Upper lobe of right lung (tissue), 1 donor: ENCODE measurements at places on chromosomes 1 and 21. TPM values are rescaled to one million over a fixed set of nuclear protein-coding genes. Genes with fewer than 3 reads are reported as not detected.
A peak's percentile ranks its signal among the peaks of the same experiment; 100 is the strongest.

- H3K4me1 ChIP-seq: peaks cover 5% of the 10 kb centered on the region
- no peak overlapping the region for H3K27ac ChIP-seq
- no peak overlapping the region for H3K4me3 ChIP-seq
- DNase-seq: no peak
Observed at GRCh38 chr1:21067551-21068227, 109.0 kb downstream of the EIF4G3 start.

GRCh38 chr1:207956986-207957385 is 46.1 kb upstream of the CD34 start:
- H3K36me3 ChIP-seq: no peaks in the 10 kb centered on the region
- no peak overlapping the region for H3K4me3 ChIP-seq
- H3K4me1 ChIP-seq: peaks cover 12% of the 10 kb centered on the region
- no peak for DNase-seq
- no peak overlapping the region for H3K27ac ChIP-seq
- no peaks in the 10 kb centered on the region for H3K27me3 ChIP-seq

NUP210L gene
- total RNA-seq: 2.1 TPM

FCER1G gene
- 158 TPM for total RNA-seq

DNA sequence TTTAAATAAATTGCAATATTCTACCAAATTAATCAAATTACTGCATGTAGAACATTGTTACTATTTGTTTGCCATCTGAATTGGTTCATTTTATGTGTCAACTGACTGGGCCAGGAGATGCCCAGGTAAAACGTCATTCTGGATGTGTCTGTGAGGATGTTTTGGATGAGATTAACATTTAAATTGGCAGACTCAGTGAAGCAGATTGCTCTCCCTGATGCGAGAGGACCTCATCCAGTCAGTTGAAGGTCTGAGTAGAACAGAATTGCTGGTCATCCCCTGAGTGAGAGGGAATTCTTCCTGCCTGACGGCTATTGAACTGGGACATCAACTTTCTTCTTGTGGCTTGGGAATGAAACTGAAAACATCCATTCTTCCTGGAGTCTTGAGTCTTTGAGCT is 122.0 kb upstream of the GREM2 start:
- no peak for DNase-seq
- no peaks in the 10 kb centered on the region for H3K4me1 ChIP-seq
- H3K27ac ChIP-seq: no peak overlapping the region

MYOG gene
- not detected for total RNA-seq

TMEM81 gene
- 3.5 TPM for total RNA-seq

DNA sequence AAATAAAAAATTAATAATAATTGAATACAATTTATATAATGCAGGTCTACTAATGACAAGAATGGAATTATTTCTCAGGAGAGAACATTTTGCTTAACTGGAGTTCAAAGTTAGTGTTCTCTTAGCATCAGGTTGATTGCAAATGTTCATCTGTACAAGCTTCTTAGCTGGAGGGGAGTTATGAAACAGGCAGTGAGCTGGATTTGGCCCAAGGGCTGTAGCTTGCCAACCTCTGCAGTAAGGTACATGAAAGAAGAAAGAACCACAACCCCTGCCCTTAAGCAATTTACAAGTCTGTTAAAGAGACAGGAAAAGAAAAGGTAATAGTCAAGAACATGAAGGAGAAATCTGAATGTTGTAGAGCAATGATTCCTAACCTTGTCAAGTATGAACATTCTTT is 17.0 kb downstream of the LPGAT1 start:
- no peaks in the 10 kb centered on the region for H3K4me1 ChIP-seq
- no peak overlapping the region for H3K4me3 ChIP-seq
- no peaks in the 10 kb centered on the region for H3K27me3 ChIP-seq
- no peak overlapping the region for H3K27ac ChIP-seq
- peaks cover 7% of the 10 kb centered on the region for H3K36me3 ChIP-seq
- peak; percentile 71 for DNase-seq

DNA sequence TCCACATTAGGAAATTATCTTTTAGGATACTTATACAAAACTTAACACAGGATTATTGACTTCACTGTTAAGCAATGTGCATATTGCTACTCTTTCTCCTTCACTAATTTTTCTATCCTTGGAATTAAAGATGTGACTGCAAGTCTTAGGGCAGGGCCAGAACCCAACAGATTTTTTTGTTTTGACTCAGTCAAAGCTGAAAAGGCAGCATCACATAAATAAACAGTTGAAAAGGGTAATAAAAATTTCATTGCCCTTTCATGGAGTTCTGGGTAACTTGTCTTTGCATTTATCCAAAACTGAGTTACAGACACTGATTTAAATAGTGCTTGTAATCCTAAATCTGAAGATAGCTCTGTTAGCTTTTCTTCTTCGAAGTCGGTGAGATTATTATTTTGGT is 1.9 kb upstream of the TMEM35B start:
- H3K36me3 ChIP-seq: peaks cover 13% of the 10 kb centered on the region
- H3K4me1 ChIP-seq: peaks cover 15% of the 10 kb centered on the region
- H3K27ac ChIP-seq: no peak overlapping the region
- no peak for DNase-seq
- no peak overlapping the region for H3K4me3 ChIP-seq

GRCh38 chr1:188251036-188251435 is 1422.3 kb downstream of the PLA2G4A start:
- no peak overlapping the region for H3K4me3 ChIP-seq
- H3K27me3 ChIP-seq: no peaks in the 10 kb centered on the region
- no peak for DNase-seq
- H3K27ac ChIP-seq: no peak overlapping the region
- H3K36me3 ChIP-seq: no peaks in the 10 kb centered on the region
- H3K4me1 ChIP-seq: no peaks in the 10 kb centered on the region

SLC19A2 gene
- 12.8 TPM for total RNA-seq

DNA sequence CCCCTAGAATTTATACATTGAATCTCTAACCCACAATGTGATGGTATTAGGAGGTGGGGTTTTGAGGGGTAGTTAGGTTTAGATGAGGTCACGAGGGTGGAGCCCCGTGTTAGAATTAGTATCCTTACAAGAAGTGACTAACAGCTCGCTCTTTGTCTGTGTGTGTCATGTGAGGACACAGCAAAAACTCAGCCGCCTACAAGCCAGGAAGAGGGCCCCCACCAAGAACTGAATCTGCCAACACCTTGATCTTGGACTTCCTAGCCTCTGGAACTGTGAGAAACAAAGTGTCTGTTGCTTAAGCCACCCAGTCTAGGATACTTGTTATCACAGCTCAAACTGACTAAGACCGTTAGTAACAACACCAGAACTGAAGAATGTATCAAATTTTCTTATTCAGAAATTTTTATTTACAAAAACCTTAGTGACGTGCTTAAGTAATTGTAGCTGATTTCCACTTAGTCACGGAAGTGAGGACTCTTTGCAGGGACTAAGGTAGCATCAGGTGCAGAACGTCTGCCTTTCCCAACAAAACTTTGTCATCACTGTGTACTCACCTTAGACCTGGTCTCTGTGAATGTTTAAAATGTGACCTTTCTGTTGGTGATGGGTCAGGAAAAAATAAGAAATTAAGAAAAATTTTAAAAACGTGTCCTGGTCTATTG is 24.5 kb upstream of the LRRC8C start:
- peak overlapping the region; percentile 43 for H3K27ac ChIP-seq
- DNase-seq: no peak
- no peaks in the 10 kb centered on the region for H3K27me3 ChIP-seq
- no peaks in the 10 kb centered on the region for H3K36me3 ChIP-seq

CAPN9 gene
- total RNA-seq: 21.8 TPM

- no peak overlapping the region for H3K27ac ChIP-seq
- no peak for DNase-seq
- no peaks in the 10 kb centered on the region for H3K36me3 ChIP-seq
- H3K4me3 ChIP-seq: no peak overlapping the region
- peaks cover 5% of the 10 kb centered on the region for H3K4me1 ChIP-seq
- H3K27me3 ChIP-seq: no peaks in the 10 kb centered on the region
Observed at GRCh38 chr21:42212266-42212665, 6.7 kb upstream of the ABCG1 start.

DVL1 gene
- 66.0 TPM for total RNA-seq

OR11L1 gene
- total RNA-seq: not detected

GRCh38 chr1:107327446-107327845 is 186.6 kb downstream of the NTNG1 start:
- H3K27me3 ChIP-seq: no peaks in the 10 kb centered on the region
- H3K36me3 ChIP-seq: no peaks in the 10 kb centered on the region
- H3K27ac ChIP-seq: no peak overlapping the region
- no peaks in the 10 kb centered on the region for H3K4me1 ChIP-seq
- no peak for DNase-seq

DNA sequence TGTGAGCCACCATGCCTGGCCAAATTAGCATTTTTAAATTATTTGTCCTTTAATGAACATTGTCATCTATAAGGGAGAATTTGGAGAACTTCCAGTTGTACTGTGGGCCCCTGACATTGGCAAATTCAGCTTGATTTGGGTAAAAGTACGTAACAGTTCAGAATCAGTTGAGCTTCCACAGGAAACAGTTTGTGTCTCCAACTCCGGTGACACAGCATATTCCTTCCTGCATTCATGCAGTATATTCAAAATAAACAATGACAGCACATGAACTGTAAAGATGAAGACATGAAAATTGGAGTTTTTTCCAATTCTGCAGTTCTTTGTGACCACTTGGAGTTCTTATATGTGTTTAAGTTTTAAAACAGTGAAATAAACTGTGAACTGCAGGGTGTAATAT is 28.2 kb downstream of the RNF220 start:
- H3K36me3 ChIP-seq: no peaks in the 10 kb centered on the region
- H3K27me3 ChIP-seq: peaks cover 6% of the 10 kb centered on the region
- no peak overlapping the region for H3K27ac ChIP-seq
- no peak overlapping the region for H3K4me3 ChIP-seq
- no peaks in the 10 kb centered on the region for H3K4me1 ChIP-seq

DNA sequence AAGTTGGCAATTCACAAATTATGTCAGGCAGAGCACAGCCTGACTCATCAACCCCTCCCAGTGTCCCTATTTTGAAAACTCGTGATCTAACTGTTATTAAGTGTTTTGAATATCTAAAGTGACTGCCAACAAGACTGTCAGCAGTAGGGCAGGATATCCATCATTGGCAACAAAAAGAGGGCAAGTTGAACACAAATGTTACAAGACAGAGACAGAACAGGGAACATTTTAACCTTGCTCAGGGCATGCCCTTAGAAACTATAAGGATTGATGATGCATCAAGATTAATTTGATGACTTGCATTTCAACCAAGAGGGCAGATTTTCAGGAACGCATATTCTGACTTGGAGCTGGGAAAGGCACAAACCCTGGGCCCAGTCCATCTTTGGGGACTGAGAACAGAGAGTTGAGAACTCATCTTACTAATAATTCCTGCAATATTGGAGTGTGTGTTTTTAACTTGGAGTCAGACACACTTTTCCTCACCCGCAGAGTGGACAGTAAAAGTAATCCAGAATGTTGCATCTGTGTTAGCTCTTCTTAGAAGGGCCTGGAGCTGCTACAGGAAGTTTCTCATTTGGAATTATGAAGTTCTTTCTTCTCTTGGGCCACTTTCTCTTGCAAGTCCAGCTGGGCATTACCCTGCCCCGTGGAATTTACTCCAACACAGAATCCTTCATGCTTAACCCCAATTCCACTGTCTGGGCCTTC is 317.2 kb downstream of the LTN1 start:
- H3K27ac ChIP-seq: peak overlapping the region; percentile 63
- no peaks in the 10 kb centered on the region for H3K36me3 ChIP-seq
- no peak overlapping the region for H3K4me3 ChIP-seq
- H3K4me1 ChIP-seq: peaks cover 16% of the 10 kb centered on the region
- no peaks in the 10 kb centered on the region for H3K27me3 ChIP-seq

DNA sequence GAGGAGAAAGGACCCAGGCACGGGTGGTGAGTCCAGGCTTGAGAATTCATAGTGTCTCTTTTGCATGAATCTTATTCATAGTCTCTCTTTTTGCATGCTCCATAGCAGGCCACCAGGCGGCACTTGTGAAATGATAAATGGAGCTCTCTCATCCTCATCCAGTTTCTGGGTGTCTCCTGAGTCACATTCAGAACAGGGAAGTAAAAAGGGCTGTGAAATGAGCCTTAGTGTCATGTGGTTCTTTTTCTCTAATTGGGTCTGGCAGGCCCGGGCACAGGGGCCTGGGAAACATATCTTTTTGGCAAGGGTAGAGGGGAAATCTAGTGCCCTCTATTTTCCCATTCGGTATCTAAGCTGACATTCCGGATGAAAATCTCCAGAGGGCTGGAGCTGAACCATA is 19.1 kb upstream of the NCF2 start:
- no peaks in the 10 kb centered on the region for H3K36me3 ChIP-seq
- no peaks in the 10 kb centered on the region for H3K27me3 ChIP-seq

DNA sequence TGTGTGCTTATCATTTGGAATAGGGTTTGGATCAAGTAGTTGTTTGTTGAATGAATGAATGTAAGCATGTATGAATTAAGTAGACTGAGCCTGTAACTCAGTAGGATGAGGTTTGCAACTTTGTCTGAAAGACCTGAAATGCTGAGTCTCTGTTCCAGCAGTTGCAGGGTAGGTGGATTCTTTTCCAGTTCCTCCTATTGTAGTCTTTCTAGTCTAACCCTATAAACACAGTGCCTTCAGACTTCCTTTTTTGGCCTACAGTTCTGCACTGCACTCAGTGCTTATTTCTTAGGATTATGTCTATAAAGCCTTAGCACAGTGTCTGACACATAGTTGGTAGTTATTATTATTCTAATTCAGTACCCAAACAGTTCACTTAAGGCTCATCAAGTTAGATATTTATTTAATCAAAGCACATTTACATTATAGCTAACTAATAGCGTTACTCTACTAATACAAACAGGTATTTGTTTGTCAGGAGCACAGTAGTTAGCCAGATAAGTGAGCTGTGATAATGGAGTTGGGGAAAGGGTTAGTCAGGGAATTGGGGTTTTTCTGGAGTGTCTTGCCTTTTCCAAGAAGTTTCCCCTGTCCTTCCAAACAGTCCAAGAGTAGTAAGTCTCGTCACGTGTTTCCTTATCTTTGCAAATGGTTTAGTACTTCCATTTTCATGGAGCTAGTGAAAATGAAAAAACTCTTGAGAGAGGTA is 45.0 kb downstream of the ABCD3 start:
- no peak overlapping the region for H3K4me3 ChIP-seq
- peaks cover 10% of the 10 kb centered on the region for H3K4me1 ChIP-seq
- no peaks in the 10 kb centered on the region for H3K27me3 ChIP-seq
- no peak overlapping the region for H3K27ac ChIP-seq
- no peak for DNase-seq

DNA sequence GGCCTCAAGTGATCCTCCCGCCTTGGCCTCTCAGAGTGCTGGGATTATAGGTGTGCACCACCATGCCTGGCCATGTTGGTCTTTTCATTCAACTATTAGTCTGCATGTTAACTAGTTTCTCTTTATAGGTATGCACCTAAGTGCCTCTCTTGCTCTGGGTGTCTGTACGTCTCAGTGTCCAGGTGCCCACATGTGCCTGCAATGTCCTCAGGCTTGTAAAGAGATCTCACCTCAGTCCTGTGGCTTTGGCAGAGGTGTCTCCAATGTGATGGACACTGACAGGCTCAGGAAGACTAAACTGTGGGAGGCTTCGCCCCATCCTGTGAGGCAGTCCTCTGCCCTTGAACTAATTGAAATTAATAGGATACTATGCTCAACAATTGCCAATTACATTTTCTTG is 526.3 kb downstream of the PTPRU start:
- no peaks in the 10 kb centered on the region for H3K36me3 ChIP-seq
- H3K4me3 ChIP-seq: no peak overlapping the region
- peaks cover 12% of the 10 kb centered on the region for H3K27me3 ChIP-seq
- no peak overlapping the region for H3K27ac ChIP-seq
- H3K4me1 ChIP-seq: no peaks in the 10 kb centered on the region

GRCh38 chr1:203324105-203325025 is 19.0 kb downstream of the BTG2 start:
- no peaks in the 10 kb centered on the region for H3K27me3 ChIP-seq
- peak; percentile 72 for DNase-seq
- H3K4me1 ChIP-seq: peaks cover 73% of the 10 kb centered on the region
- peak overlapping the region; percentile 92 for H3K27ac ChIP-seq

- no peaks in the 10 kb centered on the region for H3K4me1 ChIP-seq
- DNase-seq: no peak
- H3K27ac ChIP-seq: no peak overlapping the region
- no peaks in the 10 kb centered on the region for H3K36me3 ChIP-seq
Observed at GRCh38 chr1:247857985-247858619, 1.1 kb downstream of the TRIM58 start.

TRIM63 gene
- 0.46 TPM for total RNA-seq
